A549 treated with Hydrocortisone at 1 μM for 4 hours (cell line): ENCODE measurements at places on chromosomes 6 and 20. TPM values are rescaled to one million over a fixed set of nuclear protein-coding genes. Genes with fewer than 3 reads are reported as not detected.

KCNQ5 gene
- 1.1 to 1.9 TPM (median 1.5 TPM) in 5 replicates for total RNA-seq

SLC22A16 gene
- not detected in 5 replicates for total RNA-seq

BMP2 gene
- total RNA-seq = 0.30 to 0.43 TPM (median 0.32 TPM) in 5 replicates

CCR6 gene
- 0.09 TPM in 1 of 5 replicates, not detected in the others for total RNA-seq

GNRH2 gene
- total RNA-seq = 0.16 to 0.34 TPM (median 0.27 TPM) in 4 of 5 replicates, not detected in the other

SEMG1 gene
- total RNA-seq = not detected in 5 replicates

SNTA1 gene
- total RNA-seq = 9.3 to 12.0 TPM (median 10.6 TPM) in 5 replicates

FGD2 gene
- total RNA-seq = 0.03 TPM in 1 of 5 replicates, not detected in the others

CUL9 gene
- total RNA-seq = 7.7 to 9.5 TPM (median 8.8 TPM) in 5 replicates

MRPL14 gene
- total RNA-seq = 51.8 to 75.2 TPM (median 71.6 TPM) in 5 replicates

VSX1 gene
- 0.68 to 1.0 TPM (median 0.99 TPM) in 5 replicates for total RNA-seq

CTNNBL1 gene
- total RNA-seq = 59.6 to 69.7 TPM (median 63.8 TPM) in 5 replicates

C2 gene
- total RNA-seq = 0.17 to 0.46 TPM (median 0.38 TPM) in 5 replicates

APCDD1L gene
- total RNA-seq = 0.05 to 0.14 TPM (median 0.06 TPM) in 4 of 5 replicates, not detected in the other

ENPP4 gene
- total RNA-seq = 0.20 to 0.38 TPM (median 0.27 TPM) in 5 replicates

TRIM10 gene
- total RNA-seq = not detected in 5 replicates
